C1 segment of cervical spinal cord (tissue), 14 donors: ENCODE measurements at places on chromosomes 3 and 15.

GRCh38 chr3:42830437-42831320 lies 21.4 kb downstream of the ACKR2 start:
- no peak for DNase-seq

GRCh38 chr3:4271834-4272233 lies 31.3 kb upstream of the SETMAR start:
- DNase-seq, result no peak

- no peak for DNase-seq
These were observed 9.4 kb downstream of the TMEM41A start for GRCh38 chr3:185489462-185489861.

DNA sequence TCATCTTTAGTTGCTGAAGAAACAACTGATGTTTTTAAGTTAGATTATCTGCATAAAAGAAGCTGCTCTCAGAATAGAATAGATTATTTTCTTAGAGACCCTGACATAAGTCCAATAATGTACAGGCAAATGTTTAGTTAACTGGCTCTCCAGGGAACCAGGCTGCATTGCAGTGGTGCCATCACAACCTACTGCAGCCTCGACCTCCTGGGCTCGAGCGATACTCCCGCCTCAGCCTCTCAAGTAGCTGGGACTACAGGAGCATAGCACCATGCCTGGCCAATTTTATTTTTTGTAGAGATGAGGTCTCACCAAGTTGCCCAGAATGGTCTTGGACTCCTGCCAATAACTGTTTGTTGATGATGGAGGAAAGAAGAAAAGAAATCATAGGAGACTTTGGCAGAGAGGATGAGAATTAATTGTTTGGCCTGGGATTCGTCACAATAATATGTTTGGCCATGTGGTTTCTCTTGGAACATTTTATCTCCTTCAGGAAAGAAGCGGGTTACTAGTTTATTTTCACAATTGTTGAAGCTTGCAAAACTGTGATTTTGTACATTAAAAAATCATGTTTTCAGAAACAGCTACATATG lies 429.2 kb downstream of the CADM2 start:
- DNase-seq, result no peak

- no peak for DNase-seq
These were observed 15.8 kb downstream of the ESYT3 start for GRCh38 chr3:138450181-138450580.

DNA sequence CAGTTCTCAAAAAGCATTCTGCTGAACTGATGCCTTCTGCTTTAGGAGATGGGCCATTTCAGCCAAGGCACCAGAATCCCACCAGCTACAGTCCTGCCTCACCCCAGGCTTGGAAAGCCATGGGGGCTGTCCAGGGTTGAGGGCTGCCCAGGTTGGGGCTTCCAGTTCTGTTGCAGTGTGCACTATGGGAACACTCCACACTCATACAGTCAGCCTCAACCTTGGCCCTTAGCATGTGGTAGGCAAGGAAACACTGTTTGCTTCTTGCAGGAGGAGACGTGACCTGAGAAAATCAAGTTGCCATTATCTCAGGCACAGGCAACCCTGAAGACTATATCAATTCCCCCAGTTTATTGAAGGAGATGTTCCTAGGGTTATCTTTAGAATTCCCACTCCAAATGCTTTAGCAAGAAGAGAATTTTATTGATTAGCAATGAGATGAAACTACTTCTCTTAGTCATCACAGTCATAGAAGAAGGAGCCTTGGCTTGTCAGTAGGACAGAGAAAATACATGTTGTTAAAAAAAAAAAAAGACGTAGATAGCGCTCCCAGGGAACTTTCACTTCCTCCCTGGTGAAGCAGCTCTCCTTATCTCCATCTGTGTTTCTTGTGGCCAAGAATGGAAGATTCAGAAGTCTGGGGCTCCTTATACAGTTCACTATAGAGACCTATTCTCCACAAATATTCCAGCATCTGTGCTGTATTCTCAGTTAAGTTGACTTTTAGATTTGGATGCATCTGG lies 38.3 kb upstream of the IL12A start:
- no peak for DNase-seq

GRCh38 chr3:192917028-192917403 lies 640 bp downstream of the MB21D2 start:
- peak; percentile 51 for DNase-seq

- no peak for DNase-seq
These were observed 23.6 kb downstream of the CRTC3 start for GRCh38 chr15:90553248-90553745.

DNA sequence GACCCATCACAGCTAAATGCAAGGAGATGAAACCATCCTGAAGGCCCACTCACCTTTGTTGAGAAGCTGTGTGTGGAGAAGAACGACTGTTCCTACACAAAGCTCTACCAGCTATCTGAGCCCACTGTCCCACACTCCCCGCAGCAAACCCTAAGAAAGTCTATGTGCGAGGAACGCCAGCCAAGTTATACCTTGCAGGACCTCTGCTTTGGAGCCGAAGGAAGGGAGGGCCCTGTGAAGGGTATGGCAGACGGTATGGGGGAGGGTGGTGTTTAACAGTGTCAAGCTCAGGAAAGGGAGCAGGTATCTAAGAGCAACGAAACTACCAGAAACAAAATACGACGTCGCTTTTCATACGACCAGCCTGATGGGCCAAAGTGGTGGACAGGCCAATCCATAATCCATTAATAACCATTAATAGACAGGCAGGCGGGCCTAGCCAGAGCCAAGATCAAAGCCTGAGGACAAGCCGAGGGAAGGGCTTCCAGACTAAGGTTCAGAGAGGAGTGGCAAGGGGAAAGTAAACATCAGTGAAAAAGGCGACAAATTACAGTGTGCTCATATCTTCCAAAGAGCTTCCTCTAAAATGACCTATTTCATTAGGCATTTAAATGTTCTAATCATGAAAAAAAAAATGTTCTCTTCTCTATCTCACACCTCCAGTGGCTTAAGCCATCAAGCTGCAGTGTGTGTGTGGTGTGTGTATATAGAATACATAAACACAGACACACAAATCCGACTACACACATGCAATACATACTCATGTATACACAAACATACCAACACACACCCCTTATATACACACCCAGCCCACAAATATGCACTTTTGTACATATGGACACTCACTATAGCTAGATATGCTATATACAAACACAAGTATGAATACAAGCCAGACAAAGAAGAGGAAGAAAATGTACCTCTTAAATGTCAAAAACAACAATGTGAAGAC lies 43.9 kb downstream of the PTPN23 start:
- DNase-seq, result no peak

DNA sequence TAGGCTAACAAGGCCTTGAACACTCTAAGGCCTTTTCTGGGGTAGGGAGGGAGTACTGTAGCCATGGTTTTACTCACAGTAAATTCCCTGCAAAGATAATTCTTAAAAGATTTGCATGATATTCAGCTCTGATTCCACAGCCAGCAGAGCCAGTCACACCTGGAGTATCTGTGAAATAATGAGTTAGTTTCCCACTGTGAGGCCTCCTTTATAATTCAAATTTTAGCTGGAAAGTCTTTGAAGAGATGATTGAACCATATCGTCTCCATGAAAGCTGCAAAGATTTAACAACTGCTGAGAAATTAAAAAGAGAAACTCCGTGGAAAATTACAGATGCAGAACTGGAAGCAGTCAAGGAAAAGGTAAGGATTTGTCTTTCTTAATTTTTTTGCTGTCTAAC lies 32.3 kb upstream of the DUT start:
- DNase-seq, result no peak

DNA sequence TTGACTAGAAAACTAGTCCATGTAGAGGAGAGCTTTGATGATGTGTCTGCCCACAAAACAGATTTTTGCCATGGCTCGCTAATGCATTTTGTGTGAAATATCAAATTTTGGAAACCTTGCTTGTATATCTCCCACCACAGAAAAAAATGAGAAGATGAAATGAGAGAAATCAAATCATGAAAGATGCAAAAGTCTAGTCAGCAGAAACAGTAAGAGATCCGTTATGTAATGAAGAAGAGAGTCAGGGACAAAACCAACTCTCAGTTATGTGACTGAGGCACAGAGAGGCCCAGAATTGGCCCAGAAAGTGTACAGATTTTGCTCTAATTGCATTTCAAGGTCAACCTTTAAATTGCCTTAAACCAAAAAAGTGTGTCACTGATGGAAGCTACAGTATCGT lies 107.0 kb downstream of the FILIP1L start:
- no peak for DNase-seq

DNA sequence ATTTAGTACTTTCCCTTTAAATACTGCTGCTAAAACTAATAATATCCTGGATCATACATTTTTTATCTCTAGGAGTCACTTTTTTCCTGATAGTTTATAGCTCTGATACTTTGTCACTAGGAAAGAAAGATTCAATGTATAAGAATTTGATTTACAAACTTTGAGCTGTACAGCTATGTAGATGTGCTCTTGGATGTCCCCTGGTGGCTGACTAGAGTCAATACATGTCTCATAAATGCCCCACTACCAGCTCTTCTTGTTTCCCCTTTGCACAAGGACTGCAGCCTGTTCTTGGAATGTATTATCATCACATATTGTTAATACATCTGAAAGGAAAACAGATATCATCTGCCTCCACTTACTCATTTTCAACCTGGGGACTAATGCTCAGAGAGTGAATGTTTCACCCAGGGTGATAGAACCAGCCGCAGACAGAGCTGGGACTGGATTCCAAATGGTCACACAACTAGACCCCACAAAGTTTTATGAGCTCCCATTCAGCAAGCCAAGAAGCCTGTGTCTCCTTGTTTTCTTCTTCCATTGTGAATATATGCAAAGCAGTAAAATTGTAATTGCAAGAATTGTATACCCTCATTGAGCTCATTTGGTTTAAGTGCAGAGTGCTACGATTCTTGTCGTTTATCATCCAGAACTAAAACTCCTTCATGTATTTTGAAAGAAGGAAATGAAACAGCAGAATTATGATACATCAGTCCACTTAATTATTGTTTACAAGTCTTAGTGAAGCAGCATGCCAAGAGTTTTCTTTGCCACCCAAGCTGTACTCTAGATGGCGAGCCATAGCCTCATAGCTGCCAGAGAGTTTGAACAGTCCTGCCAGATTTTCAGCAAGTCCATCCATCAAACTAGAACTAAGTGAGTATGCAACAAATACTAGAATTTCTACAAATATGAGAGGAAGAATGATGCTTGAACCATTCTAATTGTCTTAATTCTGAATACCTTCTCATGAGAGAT lies 261.6 kb upstream of the LMCD1 start:
- no peak for DNase-seq

- peak; percentile 50 for DNase-seq
These were observed at the start of gene CD276 for GRCh38 chr15:73683777-73684580. CD276 (plus strand) TSS chr15:73684383; CDS start chr15:73699640, 15,257 bp downstream.

- no peak for DNase-seq
These were observed 202.3 kb upstream of the PROK2 start for GRCh38 chr3:71987089-71987735.

DNA sequence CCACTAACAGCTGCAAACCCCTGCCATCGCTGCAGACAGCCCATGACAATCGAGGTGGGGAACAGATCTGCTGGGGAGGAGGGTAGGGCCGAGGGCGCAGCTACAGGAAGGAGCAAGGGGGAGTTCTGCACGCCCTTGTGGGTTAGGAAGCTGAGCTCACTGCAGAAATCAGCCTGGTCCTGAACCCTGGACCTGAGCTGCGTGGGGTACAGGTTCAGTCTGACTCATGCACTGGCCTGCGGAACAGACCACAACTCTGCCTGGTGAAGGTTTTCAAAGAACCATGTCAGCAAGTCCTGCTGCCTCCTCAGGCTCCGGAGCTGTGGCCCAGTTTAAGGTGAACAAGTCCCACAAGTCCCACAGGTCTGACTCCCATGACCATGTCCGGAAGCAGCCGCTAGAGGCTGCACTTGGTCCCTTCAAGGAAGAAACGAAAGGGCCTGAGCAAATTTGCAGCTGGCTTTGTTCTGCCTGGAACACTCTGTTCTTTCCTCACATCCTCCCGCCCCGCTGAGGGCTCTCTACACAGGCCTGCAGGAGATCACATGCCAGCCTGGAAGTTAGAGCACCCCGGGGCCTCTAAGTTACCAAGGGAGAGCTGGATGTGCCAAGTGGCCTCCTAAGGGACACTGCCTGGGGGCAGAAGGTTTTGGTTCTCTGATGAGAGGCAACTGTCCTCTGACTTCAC lies 49.4 kb upstream of the AKAP13 start:
- DNase-seq, result peak; percentile 45

DNA sequence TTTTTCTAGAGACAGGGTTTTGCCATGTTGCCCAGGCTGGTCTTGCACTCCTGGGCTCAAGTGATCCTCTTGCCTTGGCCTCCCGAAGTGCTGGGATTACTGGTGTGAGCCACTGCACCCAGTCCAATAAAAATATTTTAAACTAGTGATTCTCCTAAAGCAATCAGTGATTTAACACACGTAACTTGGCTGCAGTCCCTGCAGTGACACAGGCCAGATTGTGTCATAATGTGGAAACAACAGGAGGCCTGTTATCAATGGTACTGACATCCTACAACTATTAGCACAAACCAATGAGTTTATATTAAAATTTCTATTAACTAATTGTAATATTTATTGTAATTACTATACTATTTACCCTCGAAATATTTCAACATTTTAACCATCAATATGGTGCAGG lies 1.6 kb upstream of the SEC61A1 start:
- no peak for DNase-seq

- DNase-seq, result no peak
These were observed 32.8 kb downstream of the TKT start for GRCh38 chr3:53223025-53223424.

DNA sequence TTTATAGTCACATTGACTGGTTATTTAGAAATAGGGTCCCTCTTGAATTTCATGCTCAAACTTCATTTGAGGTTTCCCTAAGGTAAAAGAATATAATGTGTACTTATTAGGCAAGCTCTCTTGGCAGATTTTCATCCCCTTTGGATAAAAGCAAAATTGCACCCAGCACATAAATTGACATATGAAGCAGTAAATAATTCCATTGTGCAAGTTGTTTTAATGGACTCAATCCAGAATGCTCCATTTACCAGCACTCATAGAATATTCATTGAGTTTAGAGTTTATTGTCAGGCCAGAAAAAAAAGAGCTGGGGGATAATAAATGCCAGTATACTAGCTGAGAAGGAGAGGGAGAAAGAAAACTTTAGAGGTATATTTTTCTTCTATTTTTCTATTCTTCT lies 136.8 kb downstream of the TPRG1 start:
- DNase-seq, result no peak

DNA sequence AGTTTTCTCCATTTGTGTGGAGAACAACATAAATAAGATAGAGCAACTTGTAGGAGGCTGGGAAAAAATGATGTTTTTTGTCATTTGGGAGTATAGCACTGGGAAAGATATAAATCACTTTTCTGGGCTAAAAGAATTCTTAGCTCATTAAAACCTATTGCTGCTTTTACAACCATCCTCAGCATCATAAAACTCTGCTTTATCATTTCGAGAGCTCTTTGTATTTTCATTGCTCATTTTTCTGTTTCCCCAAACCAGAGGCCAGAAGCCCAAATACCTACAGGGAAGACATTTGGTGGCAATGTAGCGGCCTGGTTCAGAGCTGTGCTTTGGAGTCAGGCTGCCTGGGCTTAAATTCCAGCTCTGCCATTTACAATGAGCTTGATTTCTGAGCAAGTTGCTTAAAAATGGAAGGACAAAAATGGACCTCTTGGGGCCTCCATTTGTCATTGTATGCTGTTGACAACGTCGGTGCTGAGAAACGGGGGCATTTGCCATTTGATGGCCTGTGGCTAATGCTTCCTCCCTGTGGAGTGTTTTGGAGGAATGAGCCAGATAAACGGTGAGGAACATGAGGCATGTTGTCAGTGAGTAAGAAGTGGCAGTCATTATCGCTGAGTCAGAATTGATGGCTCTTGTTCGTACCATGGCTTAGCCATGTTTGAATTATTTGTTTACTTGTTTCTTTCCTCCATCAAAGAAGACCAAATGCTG lies 260.0 kb downstream of the EBLN2 start:
- DNase-seq, result no peak

GRCh38 chr3:42071904-42072812 lies 19.0 kb upstream of the TRAK1 start:
- DNase-seq, result peak; percentile 75

- no peak for DNase-seq
These were observed 130.8 kb downstream of the SERPINI1 start for GRCh38 chr3:167866331-167866730.
